ENCODE measurements at places on chromosomes 5 and 9. TPM values are rescaled to one million over a fixed set of nuclear protein-coding genes. Genes with fewer than 3 reads are reported as not detected.

Gene PCDHB14
- 1.7 TPM for total RNA-seq

Gene FAM174A
- total RNA-seq: 22.8 TPM

Gene PCAT7
- total RNA-seq: 3.4 TPM

Gene RNF130
- 39.7 TPM for total RNA-seq

DNA sequence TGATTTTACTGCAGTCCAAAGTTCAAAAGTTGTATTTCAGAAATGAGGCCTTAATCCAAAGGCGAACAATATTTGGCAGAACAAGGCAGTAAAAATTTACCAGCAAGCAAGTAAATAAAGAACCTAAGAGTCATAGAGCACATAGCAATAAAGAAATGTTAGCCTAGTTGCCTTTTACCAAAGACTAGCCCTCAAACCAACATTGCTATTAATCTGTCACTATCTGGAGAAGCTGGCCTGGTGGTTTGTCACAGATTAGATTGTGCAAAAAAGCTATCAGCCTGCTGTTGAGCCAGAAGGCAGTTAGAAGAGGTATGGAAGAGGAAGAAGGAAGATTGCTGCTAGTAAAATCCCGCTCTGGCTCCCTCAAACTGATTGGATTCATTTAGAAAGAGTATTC, 304.7 kb upstream of the KLF4 start:
- DNase-seq: peak; percentile 56

- peak; percentile 79 for DNase-seq
Measured at GRCh38 chr5:35617435-35618303, at the start of gene SPEF2. Gene SPEF2, plus strand, starts transcription at chr5:35617863. Its CDS starts 135 bp downstream, at chr5:35617998.

GRCh38 chr5:107154593-107154992, 516.1 kb downstream of the EFNA5 start:
- DNase-seq: no peak

GRCh38 chr9:107750741-107751566, 261.4 kb upstream of the KLF4 start:
- peak; percentile 73 for DNase-seq

DNA sequence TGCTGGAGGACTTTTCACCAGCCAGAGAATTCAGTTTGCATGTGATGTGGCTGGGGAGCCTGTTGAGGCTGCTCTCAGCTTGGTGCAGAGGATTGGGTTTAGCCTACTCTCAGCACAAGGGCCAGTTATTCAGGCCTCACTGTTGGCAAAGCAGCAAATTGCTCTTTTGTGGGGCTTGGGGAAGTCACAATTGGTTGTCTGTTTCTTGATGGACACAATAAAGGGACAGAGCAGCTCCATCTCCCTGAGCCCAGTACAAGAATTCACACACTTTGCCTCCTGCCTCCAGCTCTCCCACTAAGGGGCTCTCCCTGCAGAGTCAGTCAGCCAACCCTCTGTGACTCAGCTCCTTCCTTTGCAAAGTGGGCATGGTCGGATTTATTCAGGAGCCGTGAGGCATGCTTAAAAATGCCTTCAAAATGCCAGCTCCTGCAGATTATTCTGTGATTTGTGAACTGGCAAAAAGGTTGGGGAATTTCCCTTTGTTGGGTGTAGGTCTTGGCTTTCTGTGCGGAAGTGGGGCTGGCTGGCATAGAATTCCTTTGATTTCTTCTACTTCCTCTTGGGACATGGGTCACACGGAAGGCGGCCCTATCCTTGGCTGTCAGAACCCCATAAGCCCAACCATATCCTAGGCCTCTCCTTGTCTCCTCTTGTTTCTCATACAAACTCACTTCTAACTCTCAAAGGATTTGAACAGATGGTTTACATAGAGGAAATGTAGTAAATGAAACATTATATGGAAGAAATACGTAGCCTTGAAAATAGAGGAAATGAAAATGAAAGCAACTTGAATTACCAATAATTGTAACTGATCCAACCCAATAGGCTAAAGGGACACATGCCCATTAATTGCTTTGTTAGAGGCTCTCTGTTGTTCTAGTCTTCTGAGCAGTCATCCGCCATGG, 118.7 kb upstream of the CD180 start:
- no peak for DNase-seq

DNA sequence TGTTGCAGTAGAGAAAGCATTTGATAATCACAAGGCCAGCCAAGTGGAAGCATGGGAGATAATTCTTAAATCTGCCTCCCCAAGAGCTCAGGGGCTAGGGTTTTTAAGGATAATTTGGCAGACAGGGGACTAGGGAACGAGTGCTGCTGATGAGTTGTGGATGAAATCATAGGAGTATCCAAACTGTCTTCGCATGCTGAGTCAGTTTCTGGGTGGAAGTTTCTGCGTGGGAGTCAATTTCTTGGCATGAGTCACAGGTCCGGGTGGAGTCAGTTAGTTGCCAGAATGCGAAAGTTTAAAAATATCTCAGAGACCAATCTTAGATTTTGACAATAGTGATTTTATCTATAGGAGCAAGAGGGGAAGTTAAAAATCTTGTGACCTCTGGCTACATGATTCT, 112.6 kb downstream of the TMC1 start:
- DNase-seq: no peak

GRCh38 chr9:23850690-23851629, 24.9 kb upstream of the ELAVL2 start:
- DNase-seq: peak; percentile 15

DNA sequence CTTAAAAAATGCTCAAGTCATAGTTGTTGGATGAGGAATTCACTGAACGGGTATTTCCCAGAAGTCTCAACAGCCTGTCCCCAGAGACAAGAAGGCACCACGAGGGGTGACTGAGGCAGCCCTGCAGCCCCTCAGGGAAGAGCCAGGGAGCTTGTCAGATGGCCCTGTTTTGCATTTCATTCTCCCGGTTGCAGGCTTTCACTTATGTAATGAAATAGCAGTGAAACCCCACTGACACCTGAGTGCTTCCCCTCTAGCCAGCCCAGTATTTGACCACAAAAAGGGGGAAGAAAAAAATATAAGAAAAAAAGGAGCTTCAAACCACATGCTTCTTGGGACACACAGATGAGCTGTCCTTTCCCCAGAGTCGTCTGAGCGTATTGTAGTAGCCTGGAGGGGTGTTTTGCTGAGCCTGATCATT, 75.3 kb upstream of the IL12B start:
- DNase-seq: no peak

DNA sequence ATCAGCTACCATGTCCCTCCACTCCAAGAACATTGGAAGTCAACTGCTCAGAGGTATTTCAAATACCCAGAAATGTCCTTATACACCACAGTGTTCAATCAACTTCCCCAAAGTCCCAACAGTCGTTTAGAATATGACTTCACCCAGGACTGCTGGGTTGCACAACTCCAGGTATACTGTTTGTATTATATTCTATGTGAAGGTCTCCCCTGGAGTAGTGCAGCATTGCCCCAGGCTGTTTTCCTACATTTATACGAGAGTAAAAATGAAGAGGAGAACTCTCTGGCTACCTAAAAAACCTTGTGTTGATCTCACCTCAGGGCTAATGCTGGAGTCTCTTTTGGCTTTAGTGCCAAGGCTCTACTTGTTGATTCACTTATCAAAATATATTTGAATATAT, 183.6 kb upstream of the MAP3K1 start:
- DNase-seq: no peak

DNA sequence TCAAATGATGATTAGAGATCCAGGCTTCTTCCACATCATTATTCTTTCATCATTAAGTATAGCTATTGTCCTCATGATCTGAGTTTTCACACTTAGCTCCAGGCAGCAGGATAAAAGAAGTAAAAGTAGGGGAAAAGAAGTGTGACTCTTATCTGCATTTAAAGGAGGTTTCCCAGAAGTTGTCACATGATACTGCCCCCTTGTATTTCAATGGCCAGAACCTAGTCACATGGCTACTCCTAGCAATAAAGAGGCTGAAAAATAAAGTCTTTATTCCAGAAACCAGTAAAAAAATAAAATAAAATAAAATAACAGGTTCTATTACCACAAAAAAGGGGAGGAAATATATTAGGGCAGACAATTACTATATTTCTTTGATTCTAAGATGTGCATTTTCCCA, 5.3 kb upstream of the NDUFS4 start:
- no peak for DNase-seq
